Stimulated activated CD4-positive, alpha-beta T cell treated with anti-CD3 and anti-CD28 coated beads, Interleukin-15, amount 100 ng/mL, for 1 hour (primary cell): ENCODE measurements at places on chromosomes 11 and 22.
A peak's percentile ranks its signal among the peaks of the same experiment; 100 is the strongest.

DNA sequence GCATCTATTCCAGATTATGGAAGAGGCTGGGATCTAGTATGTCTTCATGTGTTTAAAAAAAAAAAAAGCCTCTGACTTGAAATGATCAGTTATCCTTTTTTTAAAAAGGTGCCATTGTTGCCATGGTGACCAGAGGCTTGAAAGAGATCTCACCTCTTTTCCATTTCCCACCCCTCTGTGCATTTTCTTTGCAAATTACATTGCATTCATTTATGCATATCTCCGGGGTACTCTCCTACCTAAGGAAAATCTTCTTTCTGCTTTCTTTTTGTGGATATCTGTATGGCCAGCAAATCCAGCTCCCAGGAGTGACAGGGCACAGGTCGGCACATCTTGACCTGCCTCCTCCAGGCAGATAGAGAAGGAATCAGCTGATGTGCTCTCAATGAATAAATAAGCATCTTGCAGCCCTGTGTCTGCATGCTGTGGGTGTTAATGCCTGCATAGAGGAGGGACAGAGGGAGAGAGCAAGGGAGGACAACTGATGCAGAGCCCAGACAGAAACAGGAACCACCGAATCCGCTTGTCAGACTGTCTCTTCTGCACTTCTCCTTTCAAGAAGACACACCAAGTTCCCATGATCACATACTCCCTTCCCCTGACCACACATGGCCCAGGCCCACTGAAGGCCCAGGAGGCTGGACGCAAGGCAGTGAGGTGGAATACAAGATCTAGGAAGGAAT is 50.9 kb downstream of the CWC15 start:
- DNase-seq, result no peak

- no peak for DNase-seq
Measured at GRCh38 chr11:9017773-9018172, 14.0 kb upstream of the NRIP3 start.

DNA sequence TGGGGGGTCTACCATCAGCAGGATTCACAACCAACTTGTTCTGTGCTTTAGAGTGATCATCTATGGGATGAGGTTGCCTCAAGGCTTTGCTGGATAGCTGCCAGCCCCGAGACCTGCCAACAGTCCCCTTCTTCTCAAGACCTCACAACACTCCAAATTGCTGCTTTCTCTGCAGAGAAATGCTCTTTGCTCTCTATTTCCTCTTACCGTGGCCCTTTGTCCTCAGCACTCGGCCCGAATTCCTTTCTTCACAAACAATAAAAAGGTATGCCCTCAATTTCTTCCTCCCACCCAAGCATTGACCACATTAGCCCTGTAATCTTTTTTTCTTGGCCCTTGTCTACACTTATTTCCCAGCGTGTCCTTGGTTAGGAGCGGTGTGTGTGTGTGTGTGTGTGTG is 147.4 kb upstream of the SNX19 start:
- no peak for DNase-seq

- no peak for DNase-seq
Measured at GRCh38 chr22:28023774-28024173, 104.7 kb upstream of the PITPNB start.

DNA sequence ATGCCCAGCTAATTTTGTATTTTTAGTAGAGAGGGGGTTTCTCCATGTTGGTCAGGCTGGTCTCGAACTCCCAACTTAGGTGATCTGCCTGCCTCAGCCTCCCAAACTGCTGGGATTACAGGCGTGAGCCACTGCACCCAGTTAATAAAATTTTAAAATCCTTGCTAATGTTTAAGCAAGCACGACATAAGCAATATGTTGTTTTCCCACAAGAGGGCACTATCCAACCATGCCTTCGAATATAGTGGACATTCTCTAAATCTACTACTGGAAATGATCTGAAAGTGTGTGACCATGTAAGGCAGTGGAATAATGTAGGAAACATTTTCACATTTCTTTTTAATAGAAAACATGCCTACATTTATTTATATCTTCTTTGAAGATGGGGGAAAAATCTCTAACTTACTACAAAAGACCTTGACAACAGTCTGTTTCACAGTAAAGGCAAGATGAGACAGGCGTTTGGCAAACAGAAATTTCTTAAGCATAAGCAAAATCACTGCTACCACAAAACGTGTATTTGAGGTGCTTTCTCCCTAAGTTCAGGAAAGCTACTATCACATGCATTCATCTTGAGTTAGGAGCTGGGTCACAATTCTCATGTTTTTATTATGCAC is 38.2 kb downstream of the PITPNB start:
- no peak for DNase-seq

DNA sequence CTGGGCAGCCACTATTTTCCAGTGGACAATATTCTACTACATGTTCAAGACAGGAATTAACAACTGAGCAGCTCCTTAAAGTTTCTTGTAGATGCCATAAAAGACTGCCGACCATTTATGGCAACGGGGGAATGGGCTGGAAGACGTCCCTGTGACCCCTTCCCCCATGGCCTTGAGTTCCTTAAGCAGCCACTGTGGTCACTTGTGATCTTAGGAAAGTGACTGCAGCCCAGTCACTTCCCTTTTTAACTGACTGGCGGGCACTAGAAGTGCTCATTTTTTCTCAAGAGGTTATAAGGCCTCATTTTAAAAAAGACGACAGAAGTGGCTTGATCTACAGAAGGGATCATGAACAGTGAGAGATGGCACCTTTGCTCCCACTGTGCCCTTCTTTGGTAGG is 153.2 kb upstream of the NARS2 start:
- DNase-seq, result no peak

DNA sequence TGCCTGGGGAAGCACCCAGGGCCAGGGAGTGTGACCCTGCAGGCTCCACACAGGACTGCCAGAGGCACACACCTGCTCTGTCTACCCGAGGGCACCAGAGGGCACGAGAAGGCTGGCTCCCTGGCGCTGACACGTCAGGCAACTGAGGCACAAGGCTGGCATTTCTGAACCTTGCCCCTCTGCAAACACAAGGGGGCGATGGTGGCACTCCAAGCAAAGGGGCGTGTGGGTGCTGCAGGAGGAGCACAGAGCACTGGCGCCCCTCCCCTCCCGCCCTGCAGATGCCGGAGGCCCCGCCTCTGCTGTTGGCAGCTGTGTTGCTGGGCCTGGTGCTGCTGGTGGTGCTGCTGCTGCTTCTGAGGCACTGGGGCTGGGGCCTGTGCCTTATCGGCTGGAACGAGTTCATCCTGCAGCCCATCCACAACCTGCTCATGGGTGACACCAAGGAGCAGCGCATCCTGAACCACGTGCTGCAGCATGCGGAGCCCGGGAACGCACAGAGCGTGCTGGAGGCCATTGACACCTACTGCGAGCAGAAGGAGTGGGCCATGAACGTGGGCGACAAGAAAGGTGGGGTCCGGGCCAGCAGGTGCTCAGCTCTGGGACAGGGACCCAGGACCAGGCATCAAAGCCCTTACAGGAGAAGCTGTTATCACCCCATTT is 20.8 kb upstream of the TXNRD2 start:
- peak; percentile 37 for DNase-seq

DNA sequence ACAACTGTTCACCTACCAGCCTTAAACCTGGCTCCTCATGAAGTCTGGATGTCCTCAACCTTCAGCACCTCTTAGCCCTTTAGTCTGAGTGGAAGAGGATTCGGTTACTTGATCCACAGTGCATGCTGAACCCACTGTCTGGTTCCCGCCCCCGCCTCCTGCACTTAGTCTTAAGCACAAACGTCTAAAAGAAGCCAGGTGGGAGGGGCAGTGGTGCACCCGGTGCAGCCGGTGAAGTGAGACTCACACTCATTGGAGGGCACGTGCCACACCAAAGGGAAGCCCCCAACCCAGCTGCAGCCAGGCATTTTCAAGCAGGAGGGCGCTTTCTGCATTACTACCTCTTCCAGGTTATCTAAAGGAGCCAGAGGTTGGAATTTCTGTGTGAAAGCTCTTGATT is 146.8 kb downstream of the COMMD9 start:
- no peak for DNase-seq

DNA sequence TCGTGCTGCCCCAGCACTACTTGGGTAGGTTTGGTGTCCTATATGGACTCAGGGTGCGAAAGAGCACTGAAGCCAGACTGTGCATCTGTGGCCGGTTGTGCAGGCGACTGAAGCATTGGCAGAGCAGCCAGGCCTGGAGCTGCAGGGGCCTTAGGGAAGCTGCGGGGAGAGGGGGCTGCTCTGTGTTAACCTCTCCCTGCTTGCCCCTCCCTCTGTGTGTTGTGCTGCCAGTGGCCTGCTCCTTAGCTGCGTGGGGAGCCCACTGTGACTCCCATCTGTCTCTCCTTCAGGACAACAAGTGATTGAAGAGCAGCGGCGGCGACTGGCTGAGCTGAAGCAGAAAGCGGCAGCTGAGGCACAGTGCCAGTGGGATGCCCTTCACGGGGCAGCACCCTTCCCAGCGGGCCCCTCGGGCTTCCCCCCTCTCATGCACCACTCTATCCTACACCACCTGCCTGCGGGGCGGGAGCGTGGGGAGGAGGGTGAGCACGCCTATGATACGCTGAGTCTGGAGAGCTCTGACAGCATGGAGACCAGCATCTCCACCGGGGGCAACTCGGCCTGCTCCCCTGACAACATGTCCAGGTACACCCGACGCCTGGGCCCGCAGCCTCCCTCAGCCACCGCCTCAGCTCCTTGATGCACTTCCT is 34.3 kb downstream of the TREH start:
- no peak for DNase-seq

GRCh38 chr11:35111161-35112055 is 27.6 kb upstream of the CD44 start:
- no peak for DNase-seq

DNA sequence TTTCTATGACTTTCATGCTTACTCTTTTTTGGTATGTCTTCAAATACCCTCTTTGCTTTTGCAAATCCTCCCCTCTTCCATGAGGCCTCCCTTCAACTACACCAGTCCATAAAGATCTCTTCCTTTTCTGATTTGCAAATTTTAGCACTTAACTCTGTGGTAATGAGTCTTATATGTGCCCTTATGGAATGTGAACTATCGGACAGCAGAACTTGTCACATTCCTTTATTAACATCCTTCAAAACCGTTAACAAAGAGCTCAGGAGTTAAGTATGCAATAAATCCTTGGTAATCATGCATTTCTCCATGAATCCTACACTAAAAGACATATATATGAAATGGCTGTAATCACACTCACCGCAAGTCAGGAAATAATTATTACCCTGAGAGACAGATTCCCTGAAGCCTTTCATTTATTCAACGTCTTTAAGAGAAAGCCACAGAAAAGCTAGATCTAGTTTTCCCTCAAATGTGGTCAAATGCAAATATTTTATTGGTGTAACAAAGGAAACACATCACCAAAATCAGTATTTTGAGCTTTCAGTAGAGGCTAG is 7.4 kb downstream of the CLNS1A start:
- DNase-seq, result no peak

DNA sequence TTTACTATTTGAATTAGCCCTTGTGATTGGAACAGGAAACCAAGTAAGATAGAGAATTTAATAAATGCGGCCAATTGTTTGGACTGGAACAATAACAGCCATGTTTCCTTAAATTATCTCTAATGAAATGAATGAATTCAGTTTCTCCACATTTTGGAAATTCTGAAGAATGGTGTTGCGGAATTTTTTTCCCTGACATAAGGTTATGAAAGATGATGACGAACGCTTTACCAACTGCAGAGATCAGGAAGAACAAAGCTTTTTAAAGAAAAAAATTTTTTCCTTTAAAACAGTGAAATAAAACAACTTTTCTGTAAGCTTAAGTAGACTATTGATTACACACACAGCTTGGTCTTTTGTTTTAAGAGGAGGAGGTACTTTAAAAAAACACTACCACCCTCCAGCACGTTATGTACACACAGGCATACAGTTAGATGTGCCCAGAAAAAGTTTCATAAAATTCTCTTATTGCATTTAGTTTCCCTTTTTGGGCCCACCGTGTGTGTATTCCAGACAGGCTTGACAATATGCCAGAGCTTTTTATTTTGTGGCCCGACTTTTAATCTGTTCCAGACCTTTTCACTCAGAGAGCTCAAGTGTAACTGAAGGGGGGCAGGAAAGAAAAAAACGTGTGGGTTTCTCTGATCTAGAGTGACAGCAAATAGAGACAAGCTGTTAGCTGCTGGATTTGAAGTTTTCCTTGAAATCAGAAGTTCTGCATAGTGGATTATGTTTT is 77.3 kb downstream of the YAP1 start:
- DNase-seq, result no peak

GRCh38 chr22:49259839-49260615 is 567.6 kb downstream of the BRD1 start:
- DNase-seq, result no peak

- DNase-seq, result no peak
Measured at GRCh38 chr22:19933341-19934241, 8.0 kb upstream of the COMT start.

DNA sequence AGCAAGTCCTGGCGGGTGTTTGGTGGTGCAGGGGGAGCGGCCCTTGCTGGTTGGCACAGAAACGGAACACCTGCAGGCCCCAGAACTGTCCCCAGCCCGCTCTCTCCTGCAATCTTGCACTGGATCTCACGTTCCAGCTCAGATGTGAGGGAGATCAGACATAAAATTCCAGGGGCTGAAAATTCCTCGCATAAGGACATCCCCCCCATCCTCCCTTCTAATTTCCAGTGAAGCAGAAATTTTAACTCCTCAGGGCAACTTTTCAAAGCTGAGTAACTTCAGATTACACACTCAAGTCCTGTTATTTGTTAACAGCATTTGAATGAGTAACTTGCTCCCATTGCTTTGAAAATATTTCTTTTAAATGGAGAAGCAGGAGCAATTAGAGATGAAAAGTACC is 40.3 kb upstream of the RASSF10 start:
- no peak for DNase-seq

DNA sequence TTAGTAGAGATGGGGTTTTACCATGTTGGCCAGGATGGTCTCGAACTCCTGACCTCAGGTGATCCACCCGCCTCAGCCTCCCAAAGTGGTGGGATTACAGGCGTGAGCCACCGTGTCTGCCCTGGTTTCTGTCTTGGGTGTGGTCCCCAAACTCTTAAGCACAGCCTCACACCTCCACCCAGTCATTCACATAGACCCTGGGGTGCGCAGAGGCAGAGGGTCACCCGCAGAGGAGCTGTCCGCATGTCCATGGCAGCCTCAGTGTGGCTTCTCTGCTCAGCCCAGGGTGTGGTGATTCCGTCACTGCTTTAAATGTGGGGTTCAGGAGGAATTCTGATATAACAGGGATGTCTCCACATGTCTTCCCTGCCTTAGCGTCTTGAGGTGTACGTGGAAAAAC is 48.5 kb upstream of the PRODH start:
- DNase-seq, result no peak

DNA sequence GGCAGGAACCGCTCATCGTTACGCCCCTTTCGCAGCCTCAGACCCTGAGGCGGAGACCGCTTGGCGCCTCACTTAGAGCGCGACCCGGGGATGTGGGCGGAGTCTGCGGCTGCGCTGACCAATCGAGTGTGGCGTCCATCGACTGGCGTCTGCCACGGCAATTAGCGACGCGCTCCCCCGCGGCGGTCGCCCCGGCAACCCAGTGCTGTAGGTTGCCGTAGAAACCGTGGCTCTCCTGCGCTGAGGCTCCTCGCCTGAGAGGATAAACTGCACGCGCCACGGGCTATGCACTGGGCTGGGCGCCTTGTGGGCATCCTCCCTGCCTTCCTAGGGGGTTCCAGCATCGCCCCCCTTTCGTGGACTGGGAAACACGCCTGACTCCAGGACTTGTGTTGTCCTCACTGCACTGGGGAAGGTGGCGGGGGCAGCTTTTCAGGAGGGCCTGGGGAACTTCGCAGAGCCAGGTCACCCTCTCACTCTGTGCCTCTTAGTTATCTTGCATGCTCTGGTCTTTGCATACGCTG is 701 bp upstream of the P2RX6 start:
- DNase-seq, result peak; percentile 69
